ENCODE measurements at places on chromosomes 13 and 19.

- H3K27ac ChIP-seq = peak within 1 kb of the TSS; percentile 94
- H3K4me1 ChIP-seq = peaks cover 20% of the 10 kb centered on the region
- no peaks in the 10 kb centered on the region for H3K36me3 ChIP-seq
- peak; percentile 99 for DNase-seq
Observed at GRCh38 chr19:38433268-38433733, at the start of gene RYR1. RYR1 (plus strand) TSS chr19:38433691; CDS start chr19:38433830, 139 bp downstream.

GRCh38 chr13:94195715-94196114 lies 283.8 kb downstream of the DCT start:
- H3K4me1 ChIP-seq = no peaks in the 10 kb centered on the region
- no peak overlapping the region for H3K27ac ChIP-seq
- no peak overlapping the region for H3K4me3 ChIP-seq

DNA sequence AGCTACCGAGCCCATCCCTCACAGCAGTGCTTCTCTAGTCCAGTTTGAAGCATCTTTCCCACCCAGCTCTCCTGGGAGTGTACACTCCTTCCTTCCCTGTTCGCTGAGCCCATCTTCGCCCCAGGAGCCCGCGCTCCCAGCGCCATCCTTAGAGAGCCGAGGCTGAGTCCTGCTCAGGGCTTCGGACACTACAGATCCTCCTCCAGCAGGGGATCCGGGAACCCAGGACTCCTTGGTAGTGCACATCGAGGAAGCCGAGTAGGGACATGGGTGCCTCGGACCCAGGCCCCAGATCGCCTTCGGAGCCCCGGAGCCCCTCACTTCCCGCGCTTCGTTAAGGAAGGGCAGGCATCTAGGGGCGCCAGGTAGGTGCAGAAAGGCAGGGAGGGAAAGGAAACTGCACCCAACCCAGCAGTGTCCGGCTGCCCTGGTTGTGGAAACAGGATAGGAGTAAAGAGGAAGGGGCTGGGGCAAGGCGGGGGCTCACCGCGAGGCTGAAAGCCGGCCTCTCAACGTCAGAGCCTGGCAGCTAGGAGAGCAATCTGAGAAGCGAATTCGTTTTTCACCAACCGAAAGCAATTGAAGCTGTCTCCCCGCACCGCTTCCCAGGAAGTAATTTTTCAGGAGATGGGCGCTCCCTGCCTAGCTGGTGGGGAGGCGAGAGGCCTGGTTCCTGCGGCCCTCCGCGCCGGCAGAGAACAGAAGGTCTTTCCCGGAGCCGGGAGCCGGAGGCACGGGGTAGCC lies 1.0 kb downstream of the PDX1 start:
- H3K36me3 ChIP-seq = no peaks in the 10 kb centered on the region
- H3K4me3 ChIP-seq = peak overlapping the region; percentile 50
- H3K4me1 ChIP-seq = peaks cover 48% of the 10 kb centered on the region
- peaks cover 100% of the 10 kb centered on the region for H3K27me3 ChIP-seq
- peak; percentile 52 for DNase-seq

DNA sequence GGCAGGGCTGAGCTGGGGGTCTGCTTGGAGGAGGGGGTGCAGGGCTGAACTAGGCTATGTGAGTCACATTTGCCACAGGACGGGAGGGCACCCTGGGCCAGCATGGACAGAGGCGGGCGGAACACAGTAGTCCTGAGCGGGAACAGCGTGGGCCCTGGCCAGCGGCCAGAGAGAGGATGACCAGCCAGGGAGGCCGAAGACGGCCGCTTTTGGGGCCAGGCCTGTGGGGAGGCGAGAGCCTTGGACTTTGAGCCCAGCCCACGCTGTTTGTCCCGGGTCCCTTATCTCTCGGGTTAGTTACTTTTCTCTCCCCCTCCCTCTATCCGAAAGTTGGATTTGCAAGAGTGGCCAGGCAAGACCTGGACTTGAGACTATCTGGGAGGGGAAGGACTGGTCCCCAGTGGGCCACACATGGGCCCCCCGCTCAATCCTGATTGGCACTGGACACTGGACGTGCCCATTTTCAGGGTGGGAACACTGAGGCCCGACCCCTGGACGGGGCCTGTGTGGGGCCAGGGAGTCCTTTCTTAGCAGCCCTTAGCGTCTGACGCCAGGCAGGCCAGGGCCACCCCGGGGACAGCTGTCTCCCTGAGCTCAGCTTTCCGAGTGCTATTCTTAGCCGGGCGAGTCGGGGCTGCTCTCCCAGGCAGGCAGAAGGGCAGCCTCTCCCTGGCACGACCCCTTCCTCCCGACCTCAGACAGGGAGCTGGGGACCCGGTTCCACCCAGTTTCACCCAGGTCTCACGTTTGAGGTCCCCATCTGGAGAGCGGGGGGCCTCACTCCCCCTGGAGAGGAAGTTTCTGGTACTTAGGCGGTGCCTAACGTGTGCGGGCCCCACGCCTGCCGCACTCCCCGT lies 833 bp downstream of the GAMT start:
- H3K36me3 ChIP-seq = no peaks in the 10 kb centered on the region
- no peak for DNase-seq
- no peak overlapping the region for H3K27ac ChIP-seq
- 0 out of 2 replicates have a peak, but pooled peaks cover 5% of the 10 kb centered on the region for H3K4me1 ChIP-seq
- peak overlapping the region; percentile 70 for H3K4me3 ChIP-seq
- H3K27me3 ChIP-seq = peaks cover 6% of the 10 kb centered on the region

GRCh38 chr13:68304286-68304893 lies 1074.3 kb upstream of the PCDH9 start:
- no peaks in the 10 kb centered on the region for H3K27me3 ChIP-seq
- no peak overlapping the region for H3K27ac ChIP-seq
- peak; percentile 54 for DNase-seq
- no peak overlapping the region for H3K4me3 ChIP-seq

All from GM23338 (cell line).